ENCODE measurements at places on chromosomes 2 and 18.
A peak's percentile ranks its signal among the peaks of the same experiment; 100 is the strongest.

DNA sequence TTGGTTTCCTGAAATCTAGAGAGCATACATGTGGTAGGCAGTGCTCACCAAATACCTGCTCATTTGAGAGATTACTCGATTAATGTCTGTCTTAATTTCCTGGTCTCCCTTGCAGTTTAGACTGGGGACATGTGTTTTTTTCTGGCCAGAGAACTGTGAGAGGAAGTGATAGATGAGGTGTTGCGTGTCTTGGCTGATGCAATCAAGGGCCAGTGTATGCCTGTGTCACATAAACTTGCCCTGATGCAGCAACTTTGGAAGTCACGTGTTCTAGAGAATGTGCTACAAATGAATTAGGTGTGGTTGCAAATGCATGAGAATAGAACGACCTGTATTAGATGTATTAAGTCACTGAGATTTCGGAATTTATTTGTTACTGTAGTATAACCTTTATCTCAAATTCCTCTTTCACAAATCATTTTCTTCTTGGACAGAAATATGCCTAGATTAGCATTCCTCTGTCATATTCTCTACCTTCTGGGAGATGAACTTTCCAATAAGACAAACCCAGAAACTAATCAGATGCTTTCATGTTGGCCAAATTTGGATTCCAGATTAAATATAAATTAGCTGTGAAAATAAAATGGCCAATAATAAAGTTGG lies 9.9 kb upstream of the IL1A start:
- no peak for DNase-seq

GRCh38 chr2:158723921-158724802 lies 71.0 kb upstream of the DAPL1 start:
- no peak for DNase-seq

- DNase-seq, result no peak
Measured at GRCh38 chr2:223692191-223692947, 90.2 kb upstream of the SCG2 start.

- DNase-seq, result no peak
Measured at GRCh38 chr2:33509908-33510585, 33.6 kb downstream of the RASGRP3 start.

DNA sequence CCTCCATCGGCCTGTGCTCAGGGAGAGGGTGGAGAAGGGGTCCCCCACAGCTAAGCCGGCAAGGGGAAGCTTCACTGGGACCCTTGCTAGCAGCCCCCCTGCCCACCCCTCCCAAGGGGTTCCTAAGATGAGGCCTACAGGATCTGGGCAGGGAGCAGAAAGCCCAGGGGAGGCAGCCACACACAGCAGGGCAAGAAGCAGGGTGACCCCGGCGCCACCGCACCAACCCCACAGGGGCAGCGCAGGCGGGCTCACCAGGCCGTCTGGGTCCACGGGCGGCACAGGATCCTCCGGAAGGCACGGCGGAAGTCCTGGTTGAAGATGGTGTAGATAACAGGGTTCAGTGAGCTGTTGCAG lies 1.8 kb downstream of the ADRA2B start:
- DNase-seq, result no peak

DNA sequence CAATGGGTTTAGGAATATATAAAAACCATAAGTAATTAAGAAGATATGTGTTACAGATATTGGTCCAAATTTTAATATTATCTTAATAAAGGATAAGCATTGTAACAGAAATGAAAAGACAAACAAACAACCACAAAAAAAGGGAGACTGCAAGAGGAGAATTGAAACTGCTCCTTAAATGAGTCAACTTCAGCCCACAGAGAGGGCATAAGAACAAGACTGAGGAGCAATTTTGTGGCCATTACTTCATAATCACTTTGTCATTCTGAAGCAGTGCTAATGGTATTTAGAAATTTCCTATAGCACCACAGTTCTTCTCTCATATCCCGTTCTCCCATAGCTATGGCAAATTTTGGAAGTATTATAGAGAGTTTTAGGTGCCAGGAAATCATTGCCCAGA lies 193.2 kb upstream of the HNMT start:
- DNase-seq, result no peak

DNA sequence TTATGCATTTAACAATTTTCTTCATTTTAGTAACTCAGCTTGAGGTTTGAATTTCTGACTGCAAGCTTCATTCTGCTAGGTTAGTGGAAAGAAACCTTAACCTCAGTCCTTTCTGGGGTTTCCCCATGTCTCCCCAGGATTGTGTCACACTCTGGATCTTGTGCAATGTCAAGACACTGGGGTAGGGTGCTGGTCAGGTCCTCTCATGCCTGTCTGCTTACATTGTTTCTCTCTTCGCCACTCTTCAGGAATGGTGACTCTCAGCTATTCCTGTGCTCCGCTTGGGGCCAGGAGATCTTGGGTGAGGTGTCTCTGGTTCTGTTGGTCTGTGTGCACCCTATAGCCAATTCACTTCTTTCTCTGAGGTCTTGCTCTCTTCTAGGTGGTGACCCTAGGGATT lies 23.9 kb downstream of the CTLA4 start:
- no peak for DNase-seq

DNA sequence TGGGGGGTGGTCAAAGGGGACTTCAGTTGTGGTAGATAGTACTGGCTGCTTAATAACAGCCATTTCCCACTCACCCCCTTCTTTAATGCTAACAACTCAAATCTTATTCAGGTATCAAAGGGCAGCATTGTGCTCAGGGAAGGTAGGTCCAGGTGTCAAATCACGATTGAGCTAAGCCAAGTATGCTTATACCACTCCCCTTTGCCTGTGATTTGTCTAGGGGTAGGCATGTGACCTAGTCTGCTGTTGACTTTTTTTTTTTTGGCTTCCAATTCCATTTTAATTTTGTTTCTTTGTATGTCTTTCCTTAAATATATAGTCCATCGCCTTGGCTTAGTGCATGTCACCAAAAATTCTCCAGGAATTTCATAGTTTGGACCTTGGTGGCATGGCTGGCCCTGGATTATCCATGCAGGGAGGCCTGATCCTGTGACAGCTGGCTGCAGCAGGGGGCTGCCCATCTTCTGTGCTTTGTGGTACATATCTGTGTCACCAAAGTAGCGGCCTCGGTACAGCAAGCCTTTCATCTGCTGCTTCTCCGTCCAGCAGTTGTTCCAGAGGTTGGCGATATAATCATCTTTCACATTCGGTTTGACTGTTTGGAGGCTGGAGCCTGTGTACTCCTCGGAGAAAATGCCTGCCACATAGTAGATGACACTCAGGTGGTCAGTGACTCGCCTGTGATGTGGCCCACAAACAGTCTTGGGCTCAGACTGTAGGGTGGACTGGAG lies 68.1 kb upstream of the SPRED2 start:
- no peak for DNase-seq

GRCh38 chr2:177529166-177529565 lies 136.6 kb downstream of the AGPS start:
- no peak for DNase-seq

GRCh38 chr2:41495050-41495449 lies 552.8 kb upstream of the PKDCC start:
- DNase-seq, result no peak

DNA sequence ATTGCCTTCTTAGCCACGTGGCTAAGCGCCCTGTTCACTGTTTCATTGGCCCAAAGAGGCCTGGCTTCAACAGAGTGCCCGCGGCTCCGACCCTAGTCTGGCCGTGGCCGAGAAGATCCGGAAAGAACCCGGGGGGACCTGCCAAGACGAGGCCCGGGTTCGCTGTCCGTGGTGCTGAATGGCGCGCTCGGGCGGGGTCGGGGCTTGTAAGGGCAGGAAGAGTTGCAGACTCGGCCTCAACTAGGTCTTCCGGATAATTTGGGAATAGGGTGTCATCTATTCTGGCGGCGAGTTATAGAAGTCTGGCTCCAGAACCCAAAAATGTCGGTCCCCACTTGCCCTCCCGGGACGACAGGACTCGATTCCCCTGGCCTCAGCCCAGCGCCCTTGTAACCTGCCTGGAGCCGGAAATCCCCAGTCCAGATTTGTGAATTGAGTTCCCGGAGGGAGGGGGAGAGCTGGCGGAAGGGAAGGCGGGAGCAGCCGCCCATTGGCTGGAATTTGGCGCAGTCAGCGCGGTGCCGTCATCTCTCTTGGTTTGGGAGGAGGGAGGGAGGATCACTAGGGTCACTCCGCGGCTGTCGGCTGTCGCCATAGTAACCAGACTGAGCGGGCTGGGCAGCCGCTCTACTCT lies 3.5 kb downstream of the CDK5R2 start:
- DNase-seq, result peak; percentile 74

- DNase-seq, result peak; percentile 24
Measured at GRCh38 chr2:46650556-46651001, 171.2 kb downstream of the TMEM247 start.

- DNase-seq, result no peak
Measured at GRCh38 chr2:202204855-202205254, 33.5 kb downstream of the SUMO1 start.

DNA sequence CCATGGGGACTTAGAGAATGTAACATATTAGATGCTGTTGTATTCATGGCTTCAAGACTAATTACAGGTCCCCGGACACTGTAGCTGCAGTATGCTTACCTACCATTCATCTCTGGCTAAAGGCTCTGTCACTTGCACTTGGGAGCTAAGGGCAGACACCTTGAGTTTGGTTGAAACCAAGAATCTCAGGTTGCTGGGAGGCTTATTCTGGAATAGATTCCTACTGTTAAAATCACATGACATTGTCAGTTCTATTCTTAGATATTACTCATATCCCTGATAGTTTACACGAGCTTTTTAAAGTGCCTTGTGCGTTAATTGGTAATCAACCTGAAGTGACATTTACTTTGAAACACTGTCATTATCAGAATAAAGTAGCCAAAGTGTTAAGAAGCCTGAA lies 73.0 kb upstream of the EPB41L5 start:
- DNase-seq, result no peak

DNA sequence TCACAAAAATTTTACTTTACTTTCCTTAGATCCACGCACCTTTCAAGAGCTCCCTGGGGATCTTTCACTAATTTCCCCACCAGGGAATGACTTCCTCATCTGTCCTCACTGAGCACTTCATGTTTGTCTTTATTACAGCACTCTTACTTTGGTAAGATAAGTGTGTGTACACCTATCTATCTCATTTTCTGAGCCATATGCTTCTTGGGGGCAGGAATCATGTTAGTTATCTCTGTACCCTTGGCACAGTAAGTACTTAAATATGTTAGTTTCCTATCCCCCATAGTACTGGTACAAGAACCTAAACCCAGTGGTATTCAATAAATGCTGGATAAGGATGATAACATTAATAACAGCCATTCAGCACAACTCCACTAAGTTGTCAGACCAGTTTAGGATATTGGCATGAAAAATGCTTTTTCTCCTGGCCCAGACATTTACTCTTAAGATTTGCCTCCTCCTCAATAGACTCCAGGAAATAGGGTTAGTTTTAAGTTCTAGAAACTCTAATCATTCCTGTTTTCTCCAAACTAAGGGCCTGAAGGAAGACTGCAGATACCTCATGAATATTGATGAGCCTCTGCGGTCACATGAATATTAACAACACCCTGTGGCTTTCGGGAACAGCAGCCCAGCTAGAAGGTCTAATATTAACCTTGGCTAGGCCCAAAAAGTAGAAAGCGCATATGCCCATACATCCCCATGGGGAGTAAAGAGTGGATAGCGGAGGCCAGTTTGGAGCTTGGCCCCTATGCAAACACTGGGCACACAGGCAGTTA lies 38.2 kb downstream of the NHEJ1 start:
- no peak for DNase-seq

- DNase-seq, result no peak
Measured at GRCh38 chr2:25460261-25460905, 118.7 kb upstream of the DNMT3A start.

GRCh38 chr18:61860302-61860701 lies 32.5 kb downstream of the RNF152 start:
- DNase-seq, result no peak

GRCh38 chr2:238874330-238875050 lies 26.6 kb downstream of the TWIST2 start:
- DNase-seq, result no peak

DNA sequence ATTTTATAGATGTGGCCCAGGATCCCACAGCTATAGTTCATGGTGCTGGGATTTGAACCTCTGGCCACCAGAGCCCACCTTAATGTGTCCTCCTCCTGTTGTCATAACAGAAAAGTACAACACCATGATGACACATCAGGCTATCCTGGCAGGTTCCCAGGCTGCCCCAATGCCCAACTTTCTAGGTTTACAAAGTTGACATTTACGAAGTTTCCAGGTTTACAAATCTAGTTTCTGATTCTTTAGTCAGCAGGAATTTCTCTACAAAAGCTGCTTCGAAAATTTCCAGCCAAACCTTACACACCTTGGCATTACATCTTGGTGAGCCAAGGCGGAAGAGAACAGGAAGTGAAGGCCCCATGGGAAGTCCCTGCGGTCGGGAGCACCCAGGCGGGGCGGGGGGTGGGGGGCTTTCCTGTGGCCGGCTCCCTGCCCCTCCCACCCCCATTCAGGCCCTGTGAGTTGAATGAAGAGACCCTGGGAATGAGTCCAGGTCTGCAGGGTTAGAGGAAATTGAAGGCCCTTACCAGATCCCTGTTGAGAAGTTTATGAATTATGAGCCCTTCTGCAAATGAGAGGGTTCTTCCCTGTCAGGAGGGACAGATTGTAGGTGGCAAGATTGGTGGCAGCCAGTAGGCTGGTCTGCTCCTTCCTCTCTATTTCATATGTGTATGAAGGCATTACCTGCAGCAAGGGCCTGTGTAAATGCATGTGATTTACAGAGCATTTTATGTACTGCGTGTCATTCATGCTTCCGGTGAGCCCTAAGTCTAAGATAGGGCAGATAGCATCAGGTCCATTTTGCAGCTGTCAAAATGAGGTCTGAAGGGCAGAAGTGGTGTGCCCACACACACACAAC lies 11.1 kb upstream of the IL1RN start:
- no peak for DNase-seq

DNA sequence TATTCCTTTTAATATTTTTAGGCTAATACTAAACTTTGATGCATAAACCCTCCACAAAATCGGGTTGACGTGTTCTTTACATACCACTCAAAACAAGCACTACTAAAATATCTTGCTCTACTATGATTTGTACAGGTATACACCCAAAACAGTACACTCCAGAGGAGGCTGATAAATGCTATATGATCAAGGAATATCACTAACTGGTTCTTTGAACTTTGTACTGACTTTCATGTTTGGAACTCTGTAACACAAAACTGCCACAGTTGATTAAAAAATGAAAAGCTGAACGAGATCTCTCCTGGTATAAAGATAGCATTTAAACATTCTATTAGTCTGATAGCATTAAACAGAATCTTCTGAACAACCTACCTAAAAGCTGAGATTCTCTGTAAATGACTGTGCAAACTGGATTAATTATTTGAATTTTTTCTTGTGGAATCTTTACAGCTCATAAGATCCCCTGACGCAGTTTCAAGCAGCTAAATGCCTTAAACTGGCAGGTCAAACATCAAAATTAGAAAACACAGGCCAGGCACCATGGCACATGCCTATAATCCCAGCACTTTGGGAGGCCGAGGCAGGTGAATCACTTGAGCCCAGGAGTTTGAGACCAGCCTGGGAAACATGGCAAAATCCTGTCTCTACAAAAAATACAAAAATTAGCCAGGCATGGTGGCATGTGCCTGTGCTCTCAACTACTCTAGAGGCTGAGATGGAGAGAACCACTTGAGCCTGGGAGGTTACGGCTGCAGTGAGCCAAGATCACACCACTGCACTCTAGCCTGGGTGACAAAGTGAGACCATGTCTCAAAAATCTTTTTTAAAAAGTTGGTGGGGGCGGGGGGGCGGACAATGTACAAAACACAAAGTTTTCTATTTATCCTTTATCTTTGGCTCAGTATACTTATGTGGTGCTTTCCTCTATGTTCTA lies 150.6 kb downstream of the EXOC6B start:
- DNase-seq, result no peak

GRCh38 chr2:241200822-241201395 lies 12.4 kb downstream of the ANO7 start:
- DNase-seq, result no peak

- DNase-seq, result no peak
Measured at GRCh38 chr2:15557887-15558311, 3.2 kb downstream of the NBAS start.

All from occipital lobe (tissue), 3 donors.